ENCODE measurements at places on chromosomes 7 and 10.

DNA sequence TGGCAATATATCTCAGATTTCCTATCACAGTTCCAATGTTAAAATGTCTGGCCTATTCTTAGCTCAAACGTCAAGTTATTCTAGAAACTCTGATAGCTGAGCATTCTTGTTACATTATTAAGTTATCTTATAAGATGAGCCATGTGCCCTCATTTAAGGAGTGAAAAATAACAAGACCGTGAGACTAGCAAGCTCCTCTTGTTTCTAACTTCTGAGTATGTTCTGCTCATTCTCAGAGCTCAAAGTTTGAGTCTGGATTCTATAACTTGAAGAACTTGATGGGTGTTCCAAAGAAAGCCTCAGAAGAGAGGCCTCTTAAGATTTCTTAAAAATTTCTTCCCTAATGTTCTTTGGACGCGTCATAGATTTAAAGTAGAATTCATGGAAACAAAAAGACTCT is 215.2 kb downstream of the HTR7 start:
- DNase-seq: no peak

DNA sequence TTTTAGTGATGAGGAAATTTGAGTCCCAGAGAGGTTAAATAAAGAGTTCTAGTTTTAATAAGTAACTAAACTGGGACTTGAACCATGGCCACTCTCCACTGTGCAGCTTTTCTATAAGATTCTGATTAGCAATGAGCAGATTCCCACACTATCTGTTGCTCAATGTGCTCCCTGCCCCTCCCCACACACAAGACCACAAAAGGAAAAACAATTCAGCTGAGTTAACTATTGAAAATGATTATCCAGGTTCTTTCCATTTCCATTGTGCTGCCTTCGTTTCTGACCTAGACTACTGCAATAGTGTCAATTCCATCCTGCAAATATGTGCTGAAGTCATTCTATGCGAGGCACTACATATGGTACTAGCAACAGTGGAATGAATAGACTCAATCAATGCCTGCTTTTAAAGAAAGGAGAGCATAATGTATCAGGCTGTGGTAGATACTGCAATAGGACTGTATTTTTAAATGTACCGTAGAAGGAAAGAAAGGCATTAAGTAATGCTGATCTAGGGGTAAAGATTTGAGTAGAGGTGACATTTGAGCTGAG is 97.0 kb downstream of the SEMA3C start:
- DNase-seq: no peak

DNA sequence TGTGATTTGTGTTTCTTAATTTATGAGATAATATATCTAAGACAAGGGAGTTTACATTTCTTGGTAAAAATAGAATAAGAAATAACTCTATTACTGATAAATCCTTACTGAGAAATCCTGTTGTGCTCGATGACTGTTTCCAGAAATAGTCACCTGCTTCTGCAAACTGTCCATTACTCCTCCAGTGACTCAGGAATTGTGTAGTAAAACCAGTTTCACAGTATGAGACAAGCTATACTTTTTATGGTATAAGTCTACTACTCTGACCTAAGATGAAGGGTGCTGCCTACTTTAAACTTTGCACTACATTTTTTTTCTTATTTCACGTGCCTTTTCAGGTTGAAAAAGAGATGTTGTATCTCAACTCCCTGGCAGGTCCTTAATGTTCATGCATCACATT is 6.8 kb upstream of the ANKRD22 start:
- DNase-seq: no peak

DNA sequence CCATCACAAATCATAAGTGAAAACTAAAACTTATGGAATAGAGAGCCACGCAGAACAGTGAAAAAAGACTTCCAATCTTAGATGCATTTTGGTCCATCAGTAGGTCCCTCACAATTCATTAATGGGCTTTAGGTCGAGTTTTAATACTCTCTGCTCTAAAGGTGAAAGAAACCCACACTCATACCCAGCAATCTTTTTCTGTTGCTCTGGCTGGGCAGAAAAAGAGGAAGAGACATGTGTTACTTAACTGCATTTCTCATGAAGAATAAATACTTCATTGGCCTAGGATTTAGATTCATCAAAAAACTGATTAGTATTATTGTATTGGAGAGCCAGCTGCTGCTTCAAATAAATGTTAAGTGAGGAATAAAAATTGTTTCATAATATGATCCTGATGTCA is 645.7 kb downstream of the PHTF2 start:
- DNase-seq: no peak
